Activated CD4-positive, alpha-beta T cell treated with anti-CD3 and anti-CD28 coated beads, Interleukin-2, amount 50 U/mL, for 24 hours (primary cell): ENCODE measurements at places on chromosomes 12 and 14.

GRCh38 chr12:27505761-27506160, 18.2 kb upstream of the PPFIBP1 start:
- no peak for DNase-seq

DNA sequence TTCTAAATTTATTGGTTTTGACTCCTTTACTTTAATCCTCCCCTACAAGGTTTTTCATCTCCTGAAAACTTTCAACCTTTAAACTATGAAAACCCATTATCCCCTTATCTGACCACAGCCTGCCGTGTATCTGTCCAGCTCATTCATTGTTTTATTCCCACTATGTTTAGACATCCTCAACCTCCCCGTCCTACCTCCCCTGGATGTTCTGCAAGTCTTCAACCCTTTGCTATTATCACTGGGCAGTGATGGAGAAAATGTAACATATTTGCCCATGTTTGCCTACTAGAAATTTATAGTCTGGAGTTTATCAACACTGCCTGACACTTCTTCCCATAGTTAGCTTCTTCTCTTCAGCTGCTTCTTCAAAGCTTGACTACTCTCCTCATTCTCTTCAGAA, 483.4 kb downstream of the PRKD1 start:
- no peak for DNase-seq

GRCh38 chr14:59032826-59033225, 155.6 kb upstream of the DAAM1 start:
- DNase-seq: no peak

- no peak for DNase-seq
Measured at GRCh38 chr14:89651805-89652204, 234.8 kb upstream of the FOXN3 start.

DNA sequence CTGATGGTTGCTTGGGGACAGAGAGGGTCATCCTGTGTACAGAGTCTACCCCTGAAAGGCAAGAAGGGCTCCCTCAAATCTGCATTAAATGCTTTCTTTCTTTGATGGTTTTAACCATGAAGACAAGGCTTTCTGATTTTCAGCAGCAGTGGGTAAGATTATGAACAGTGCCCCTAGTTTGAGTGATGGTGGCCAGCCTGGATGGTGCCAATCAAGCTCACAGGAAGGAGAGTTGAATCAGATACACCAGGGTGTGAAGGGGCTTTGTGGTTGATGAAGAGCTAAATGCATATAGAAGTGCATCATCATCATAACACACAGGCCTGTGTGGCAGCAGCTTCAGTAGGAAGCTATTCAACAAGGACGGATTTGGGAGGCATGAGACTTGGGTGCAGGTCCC, 5.7 kb downstream of the KRT85 start:
- DNase-seq: no peak

DNA sequence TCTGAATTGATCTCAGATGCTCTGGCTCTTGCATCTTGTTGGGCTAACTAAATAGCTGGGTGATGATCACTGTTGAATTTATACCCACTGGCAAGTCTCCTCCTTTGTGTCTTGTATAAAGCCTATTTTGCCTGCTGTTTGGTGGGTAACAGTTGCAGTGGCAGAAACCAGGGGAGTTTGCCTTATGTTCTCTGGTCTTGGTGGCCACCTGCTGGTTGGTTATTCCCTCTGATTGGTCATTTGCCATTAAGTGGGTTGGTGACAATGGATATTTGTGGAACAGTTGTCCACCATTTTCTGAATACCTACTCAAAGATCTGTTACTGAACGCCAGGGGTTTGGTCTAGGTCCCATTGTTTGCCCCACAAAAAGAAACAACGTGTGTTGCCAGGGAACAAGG, 52.1 kb downstream of the AVPR1A start:
- DNase-seq: no peak

DNA sequence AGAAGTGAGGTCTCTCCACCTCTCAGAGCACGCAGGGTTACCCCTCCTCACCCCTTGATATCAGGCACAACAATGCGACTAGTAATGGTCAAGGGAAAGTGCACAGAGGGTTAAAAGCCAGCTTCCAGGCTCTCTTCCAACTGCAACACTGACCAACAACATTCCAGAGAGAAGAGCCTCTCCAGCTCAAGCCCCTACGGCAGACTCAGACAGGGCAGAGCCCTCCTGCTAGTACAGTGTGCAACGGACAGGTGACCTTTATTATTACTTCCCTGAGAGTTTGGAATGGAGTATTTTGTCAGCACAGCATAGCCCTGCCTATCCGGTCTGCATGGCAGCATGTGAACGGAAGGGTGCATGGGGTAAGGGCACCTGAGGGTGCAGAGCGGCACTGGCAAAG, 73.0 kb downstream of the PTPN21 start:
- DNase-seq: no peak

- DNase-seq: no peak
Measured at GRCh38 chr12:25855716-25856115, 102.8 kb upstream of the RASSF8 start.

DNA sequence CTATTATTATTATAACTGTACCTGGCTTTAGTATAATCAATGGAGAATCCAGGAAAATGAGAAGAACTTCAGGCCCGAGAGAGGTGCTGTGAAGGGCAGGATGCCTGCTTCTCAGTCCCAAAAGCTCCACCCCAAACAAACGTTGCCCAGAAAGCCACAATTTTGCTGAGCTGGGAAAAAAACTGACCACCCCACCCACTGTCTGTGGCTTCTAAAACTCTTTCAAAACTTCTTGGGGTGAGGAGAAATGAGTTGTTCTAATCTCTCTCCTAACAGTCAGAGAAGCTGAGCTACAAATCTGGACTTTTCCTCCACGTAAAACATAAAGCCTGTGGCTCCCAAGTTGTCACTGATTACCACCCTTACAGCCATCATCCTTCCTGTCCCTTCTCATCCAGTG, 13.4 kb downstream of the VDR start:
- no peak for DNase-seq

DNA sequence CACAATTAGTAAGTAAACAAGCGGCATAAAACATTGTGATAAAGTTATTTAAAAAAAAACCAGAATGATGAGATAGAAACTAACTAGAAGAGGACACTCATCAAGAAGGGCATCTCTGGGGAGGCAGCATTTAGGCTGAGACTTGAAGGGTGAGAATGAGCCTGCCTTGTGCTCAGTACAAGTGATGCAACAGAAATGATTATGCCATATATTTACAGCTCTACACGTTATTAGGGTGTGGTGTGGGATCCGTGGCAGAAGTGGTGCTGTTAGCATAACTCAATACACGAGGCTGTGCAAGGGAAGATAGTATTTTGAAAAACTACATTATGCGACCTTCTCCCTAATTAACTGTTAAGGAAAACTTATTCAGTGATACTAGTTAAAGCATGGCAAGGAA, 178.5 kb upstream of the ATF7IP start:
- DNase-seq: no peak

GRCh38 chr14:74333909-74334308, 14.4 kb upstream of the VRTN start:
- DNase-seq: no peak

DNA sequence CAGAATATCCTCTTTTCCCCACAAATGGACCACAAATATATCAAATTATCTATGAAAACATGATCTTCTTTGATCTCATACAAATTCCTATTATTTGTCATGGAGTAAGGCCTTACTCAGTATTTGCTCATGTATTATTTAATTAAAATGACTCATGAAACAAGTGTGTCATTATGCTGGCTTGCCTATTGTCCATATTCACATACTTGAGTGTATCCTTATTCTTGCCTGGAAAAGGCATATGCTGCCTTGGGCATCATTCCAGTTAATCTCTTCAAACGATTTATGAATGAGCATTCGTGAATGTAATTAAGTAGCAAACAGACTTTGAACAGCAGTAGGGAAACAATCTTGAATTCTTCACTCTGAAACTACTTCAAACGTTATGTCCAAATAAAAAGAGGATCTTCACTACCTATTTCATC, 22.6 kb upstream of the SNRPF start:
- no peak for DNase-seq

GRCh38 chr14:51595881-51596455, 55.7 kb upstream of the FRMD6 start:
- no peak for DNase-seq

DNA sequence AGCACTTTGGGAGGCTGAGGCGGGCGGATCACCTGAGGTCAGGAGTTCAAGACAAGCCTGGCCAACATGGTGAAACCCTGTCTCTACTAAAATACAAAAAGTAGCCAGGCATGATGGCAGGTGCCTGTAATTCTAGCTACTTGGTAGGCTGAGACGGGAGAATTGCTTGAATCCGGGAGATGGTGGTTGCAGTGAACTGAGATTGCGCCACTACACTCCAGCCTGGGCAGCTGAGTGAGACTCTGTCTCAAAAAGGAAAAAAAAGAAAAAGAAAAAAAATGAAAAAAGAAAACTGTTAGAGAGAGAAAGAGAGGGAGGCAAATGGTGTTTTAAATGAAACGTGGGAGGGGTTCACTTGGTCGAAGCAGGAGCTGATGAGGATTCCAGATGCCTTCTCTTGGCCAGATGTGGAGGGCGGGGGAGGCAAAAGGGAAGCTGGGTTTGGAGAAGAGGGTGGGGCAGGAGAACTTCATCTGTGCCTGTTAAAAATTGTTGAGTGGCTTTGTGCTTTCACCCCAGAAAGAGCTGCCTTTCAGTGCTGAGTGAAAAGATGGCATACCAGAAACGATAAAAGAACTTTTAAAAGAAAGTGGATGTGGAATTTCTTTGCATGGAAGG, 1.1 kb downstream of the EMP1 start:
- DNase-seq: no peak

- DNase-seq: no peak
Measured at GRCh38 chr12:1469070-1469469, 125.3 kb downstream of the FBXL14 start.

GRCh38 chr12:110382683-110383082, 20.8 kb downstream of the ANAPC7 start:
- DNase-seq: no peak
